ENCODE measurements at places on chromosomes 1 and 21. TPM values are rescaled to one million over a fixed set of nuclear protein-coding genes. Genes with fewer than 3 reads are reported as not detected.
A peak's percentile ranks its signal among the peaks of the same experiment; 100 is the strongest.

DNA sequence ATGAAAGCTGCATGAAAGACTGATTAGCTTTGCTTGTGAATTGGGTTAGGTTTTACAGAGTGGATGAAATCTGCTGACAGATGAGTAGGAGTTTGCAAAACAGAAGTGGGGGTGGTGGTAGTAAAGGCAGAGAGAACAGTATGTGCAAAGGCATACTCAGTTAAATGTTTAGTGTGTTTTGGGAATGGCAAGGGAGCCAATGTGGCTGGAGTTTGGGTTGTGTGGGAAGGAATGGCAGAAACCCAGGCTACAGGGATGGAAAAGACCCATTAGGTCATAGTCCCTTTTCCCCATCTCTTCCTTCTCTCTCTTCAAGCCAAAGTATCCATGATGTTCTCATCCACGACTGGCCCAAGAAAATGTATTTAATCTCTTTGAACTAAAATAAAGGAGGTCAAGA lies 362.2 kb upstream of the LYPLAL1 start:
- DNase-seq: no peak

GRCh38 chr1:8456991-8457390 lies 139.1 kb downstream of the SLC45A1 start:
- DNase-seq: no peak

GRCh38 chr1:102252731-102253505 lies 256.2 kb upstream of the OLFM3 start:
- no peak for DNase-seq

DNA sequence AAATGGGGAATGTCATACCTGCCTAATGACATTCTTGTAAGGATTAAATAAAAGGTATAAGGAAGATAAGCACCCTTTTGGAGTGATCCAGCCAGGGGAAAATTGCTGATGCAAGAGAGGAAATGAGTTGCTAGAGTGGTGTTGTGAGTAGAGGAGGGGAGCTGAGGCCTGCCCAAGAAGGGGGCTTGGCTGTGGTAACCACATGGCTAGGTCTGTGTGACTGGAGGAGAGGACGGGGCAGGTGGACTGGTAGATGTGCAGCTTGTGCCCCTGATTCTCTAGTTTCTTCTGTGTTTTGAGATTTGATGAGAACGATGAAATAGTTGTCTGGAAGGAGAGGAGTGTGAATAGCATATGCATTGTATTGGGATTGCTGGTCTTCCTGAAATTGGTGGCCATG lies 6.6 kb downstream of the TXLNA start:
- DNase-seq: no peak

GRCh38 chr21:35730325-35730724 lies 330.0 kb downstream of the SETD4 start:
- DNase-seq: no peak

DNA sequence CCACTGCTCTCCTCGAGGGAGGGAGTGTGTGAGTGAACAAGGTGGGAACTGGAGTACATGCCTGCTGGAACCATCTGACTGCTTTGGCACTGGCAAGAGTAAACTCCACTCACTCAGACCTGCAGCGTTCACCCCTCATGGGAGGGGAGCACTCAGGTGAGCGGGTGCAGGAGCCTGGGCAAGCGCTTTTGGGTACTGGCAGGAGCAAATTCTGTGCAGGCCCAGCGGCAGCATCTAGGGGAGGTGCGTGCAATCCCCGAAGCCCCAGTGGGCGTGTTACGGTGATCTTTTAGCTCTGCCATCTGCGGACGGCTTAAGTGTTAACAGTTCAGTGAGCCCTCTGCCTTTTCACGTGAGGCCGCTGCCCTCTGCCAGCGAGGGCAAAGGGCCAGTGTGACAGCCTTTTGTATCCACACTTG lies 127.4 kb downstream of the PATJ start:
- DNase-seq: no peak

GRCh38 chr1:170424346-170424745 lies 107.6 kb upstream of the GORAB start:
- no peak for DNase-seq

DNA sequence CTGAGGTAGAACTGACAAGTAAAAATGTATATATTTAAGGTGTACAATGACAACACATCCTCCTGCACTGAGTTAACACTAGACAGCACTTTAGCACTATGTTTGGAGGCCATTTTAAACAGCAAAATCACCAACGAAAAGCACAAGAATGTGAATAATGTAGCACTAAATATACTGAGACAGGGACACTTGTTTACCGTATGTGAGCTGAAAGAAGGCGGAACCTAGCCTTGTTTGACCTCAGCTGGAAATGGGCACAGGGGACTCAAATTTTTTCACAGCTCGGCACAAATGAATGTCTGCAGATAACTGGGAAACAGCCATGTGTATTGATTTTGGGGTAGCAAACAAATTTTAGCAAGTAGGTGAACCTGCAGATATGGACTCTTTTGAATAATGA lies 18.0 kb upstream of the ATG4C start:
- DNase-seq: no peak

DNA sequence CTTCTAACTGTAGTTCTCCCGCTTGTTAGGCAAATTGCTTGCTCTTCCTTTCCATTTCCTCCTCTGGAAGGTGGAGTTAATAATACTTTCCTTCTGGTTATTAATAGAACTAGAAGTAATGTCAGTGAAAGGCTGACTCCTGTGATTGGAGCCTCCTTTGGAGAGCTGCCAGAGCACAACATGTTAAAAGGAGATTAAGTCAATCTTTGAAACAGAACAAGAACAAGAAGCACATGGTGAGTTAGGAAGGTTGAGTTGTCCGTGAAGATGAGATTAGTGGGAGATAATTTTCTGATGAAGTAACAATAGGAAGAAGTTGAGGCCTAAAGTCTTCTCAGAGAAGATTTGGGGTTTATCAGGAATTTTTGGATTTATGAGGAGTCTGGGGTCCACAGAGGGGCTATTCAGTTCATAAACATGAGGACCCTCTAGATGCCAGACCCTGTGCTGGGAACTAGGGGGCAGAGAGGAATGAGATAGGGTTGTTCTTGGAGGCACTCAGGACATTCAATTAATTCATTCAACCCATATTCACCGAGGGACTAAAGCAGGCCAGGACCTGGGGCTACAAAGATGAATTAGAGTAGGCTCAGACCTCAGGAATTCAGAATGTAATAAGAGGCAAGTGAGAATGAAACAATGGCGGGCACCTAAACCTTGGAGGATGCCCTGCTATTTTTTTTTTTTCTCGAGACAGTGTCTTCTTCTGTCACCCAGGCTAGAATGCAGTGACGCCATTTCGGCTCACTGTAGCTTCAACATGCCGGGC lies 40.7 kb upstream of the DHCR24 start:
- no peak for DNase-seq

DNA sequence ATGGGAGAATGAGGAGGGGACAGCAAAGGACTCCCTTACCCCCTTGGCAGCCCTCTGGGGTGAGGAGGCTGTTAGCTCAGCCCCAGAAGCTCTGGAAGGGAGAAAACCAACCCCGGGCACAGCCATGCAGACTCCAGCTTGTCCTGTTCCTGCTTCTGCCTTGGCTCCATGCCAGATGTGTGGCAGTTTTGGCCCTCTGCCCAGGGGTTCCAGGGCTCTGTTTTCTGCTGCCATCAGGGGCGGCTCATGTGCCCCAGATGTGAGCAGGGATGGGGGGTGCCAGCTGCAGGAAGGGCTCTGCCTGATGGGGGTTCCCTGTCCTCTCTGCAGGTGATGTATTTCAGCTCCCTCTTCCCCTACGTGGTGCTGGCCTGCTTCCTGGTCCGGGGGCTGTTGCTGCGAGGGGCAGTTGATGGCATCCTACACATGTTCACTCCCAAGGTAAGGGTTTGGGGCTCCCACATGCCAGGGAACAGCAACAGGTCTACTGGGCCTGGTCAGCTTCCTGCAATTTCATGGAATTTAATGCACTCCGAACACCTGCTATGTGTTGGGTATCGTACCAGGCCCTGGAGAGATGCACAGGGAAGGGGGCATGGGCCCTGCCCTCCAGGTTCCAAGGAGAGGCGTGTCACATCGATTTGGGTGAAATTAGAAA lies 26.1 kb downstream of the SLC6A17 start:
- DNase-seq: no peak

DNA sequence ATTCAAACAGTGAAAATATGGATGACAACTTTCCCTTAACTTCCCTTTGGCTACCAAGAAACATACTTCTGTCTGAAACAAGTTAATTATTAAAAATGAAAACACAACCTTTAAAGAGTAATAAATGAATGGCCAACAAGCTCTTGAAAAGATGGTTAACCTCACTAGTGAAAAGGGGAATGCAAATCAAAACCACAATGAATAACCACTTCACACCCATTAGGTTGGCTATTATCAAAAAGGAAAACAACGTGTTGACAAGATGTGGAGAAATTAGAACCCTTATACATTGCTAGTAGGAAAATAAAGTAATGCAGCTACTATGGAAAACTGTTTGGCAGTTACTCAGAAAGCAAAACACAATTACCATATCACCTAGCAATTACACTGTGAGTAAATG lies 14.1 kb downstream of the COP1 start:
- no peak for DNase-seq

DNA sequence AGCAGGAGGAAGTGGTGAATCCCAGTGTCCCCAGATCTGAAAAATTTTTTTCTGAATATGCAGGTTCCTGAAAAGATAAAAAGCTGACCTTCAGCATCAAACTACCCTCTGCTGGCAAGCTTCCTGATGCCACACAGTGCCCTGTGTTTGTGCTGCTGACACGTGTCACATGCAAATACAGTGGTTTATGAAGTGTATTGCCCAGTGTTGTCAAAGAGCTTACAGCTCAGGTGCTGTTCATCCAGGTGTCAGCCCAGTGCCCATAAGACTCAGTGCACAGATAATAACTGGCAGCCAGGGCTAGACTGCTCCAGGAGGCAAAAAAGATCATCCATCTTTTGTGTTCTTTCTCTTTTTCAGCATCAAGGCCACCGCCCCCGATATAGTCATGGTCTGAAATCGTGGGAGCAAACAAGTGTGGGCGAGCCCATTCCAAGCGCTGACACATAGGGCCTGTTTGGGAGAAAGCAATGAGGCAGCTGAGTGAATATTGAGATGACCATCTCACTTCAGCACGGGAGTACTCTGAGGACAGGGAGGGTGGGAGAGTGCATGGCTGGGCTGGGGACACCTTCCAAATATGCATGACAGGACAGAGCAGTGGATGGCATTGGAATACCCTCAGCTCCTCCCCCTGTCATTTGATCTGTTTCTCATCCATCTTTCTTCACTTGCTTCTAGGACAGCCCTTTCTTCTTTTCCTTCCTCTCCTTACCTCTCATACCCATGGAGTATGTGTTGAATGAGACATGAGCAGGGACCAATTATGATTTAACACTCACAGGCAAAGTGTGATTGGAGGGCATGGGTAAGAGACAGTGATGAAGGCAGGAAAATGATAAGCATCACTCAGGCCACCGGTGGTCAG lies 6.4 kb upstream of the KCNK1 start:
- peak; percentile 81 for DNase-seq

DNA sequence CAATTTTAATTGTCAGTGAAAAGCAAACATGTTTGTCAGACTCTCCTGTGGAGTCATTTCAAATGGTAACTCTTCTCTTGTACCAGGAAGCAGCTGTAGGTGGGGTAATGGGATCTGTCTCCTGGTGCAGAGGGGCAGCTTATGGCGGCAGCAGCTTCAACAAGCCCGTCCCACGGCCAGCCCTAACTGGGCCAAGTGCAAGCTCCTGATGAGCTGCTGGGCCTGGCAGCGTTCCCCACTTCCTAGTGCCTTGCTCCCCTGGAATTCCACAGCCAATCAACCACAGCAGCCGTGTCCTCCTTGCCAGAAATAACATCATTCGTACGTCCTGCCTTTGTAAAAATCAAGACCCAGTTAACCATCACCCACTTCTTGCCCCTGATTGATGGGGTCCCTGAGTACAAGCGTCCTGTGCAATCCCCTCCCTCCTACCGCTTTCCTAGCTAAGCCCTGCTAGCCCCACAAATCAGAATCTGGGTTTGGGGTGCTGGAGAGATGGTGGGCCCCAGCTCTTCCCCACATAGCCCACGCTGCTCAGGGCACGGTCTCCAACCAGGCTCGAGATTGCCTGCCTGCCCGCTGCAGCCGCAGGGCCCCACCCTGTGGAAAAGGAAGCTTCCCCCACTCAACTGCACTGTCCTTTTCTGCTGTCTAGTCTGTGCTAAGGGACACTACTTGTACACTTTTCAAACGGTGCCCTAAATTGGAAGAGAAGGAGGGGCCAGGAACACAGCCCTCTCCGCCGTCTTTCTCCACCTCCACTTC lies 61.2 kb downstream of the TOR1AIP2 start:
- DNase-seq: no peak

DNA sequence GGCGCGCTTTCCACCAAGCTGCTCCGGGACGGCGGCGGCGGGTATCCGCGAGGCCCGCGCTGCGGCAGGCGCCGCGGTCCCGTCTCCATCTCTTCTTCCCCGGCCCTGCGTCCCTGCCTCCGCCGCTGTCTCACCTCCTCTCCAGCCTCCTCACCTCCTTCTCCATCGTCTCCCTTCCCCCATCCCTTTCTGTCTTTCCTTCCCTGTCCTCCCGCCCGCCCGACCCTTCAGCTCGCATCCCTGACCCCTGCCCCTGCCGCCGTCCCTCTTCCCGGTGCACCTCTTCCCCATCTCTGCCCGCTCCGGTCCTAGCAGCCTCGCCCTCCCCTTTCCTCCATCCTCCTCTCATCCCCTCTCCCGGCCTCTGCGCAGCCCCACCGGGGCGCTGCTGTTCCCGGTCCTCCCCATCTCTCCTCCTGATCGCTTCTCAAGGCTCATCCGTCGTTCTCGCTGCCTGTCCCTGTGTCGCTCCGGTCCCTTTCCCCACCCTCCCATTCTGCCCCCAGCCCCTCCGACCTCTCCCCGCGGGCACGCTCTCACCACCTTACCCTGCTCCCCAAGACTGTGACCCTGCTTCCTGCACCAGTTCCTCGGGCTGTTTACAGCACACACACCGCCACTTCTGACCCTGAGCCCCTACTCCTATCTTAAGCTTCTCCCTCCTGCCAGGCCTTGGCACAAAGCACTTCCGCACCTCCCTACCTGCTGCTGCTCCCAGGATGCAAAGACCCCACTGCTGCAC lies 760 bp upstream of the NPHP4 start:
- DNase-seq: no peak

GRCh38 chr1:33893147-33893830 lies 29.4 kb downstream of the HMGB4 start:
- DNase-seq: no peak

- no peak for DNase-seq
These were observed 68.4 kb downstream of the EPHB2 start for GRCh38 chr1:22778862-22779520.

- DNase-seq: peak; percentile 70
These were observed 28.9 kb upstream of the CLSTN1 start for GRCh38 chr1:9852410-9853248.

FLG2 gene
- total RNA-seq: 0.04 TPM

INAVA gene
- total RNA-seq: 21.3 TPM

RBP7 gene
- total RNA-seq: 6.7 TPM

HTR6 gene
- not detected for total RNA-seq

HDGF gene
- 430 TPM for total RNA-seq

S1PR1 gene
- total RNA-seq: 24.9 TPM

ADAMTS5 gene
- total RNA-seq: not detected

LIN28A gene
- not detected for total RNA-seq

PRELP gene
- total RNA-seq: 0.07 TPM

Measured in foreskin keratinocyte (primary cell).